ENCODE measurements at places on chromosomes 2 and 18.

DNA sequence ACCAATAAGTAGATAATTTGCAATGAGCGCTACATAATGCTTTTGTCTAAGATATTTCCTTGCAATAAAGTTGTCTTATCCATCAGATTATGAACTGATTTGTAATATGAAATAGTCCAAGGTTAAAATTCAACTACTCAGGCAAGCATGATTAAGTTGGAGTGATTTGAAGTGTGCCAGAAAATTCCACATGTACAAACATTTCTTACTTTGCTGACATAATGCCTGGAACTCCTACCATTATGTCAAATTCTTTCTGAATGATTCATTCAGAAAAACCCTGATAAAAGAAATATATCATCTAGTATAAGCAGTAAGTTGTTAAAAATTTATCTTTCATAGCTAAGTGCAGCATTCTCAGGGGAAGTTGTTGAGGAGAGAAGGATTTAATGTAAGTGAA lies 87.3 kb downstream of the CBLN2 start:
- no peak for DNase-seq

DNA sequence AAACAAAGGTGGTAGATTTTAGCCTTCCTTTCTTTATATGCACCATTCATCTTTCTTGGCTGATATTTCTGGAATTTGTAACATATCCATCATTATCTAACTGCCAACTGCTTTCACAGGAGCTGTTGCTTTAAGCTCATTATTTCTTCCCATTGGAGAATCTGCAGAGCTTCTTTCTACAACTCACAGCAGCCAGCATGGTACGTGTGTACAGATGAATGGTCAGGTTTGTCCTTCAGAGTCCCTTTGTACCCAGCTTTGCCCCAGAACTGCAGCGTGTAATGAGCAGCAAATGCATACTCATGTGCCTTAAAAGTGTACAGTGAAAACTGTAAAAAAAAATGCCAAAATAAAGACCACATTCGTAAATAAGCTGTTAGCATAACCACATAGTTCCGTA lies 260.9 kb downstream of the FIGN start:
- no peak for DNase-seq

GRCh38 chr2:7860693-7861092 lies 821.2 kb upstream of the ID2 start:
- no peak for DNase-seq

DNA sequence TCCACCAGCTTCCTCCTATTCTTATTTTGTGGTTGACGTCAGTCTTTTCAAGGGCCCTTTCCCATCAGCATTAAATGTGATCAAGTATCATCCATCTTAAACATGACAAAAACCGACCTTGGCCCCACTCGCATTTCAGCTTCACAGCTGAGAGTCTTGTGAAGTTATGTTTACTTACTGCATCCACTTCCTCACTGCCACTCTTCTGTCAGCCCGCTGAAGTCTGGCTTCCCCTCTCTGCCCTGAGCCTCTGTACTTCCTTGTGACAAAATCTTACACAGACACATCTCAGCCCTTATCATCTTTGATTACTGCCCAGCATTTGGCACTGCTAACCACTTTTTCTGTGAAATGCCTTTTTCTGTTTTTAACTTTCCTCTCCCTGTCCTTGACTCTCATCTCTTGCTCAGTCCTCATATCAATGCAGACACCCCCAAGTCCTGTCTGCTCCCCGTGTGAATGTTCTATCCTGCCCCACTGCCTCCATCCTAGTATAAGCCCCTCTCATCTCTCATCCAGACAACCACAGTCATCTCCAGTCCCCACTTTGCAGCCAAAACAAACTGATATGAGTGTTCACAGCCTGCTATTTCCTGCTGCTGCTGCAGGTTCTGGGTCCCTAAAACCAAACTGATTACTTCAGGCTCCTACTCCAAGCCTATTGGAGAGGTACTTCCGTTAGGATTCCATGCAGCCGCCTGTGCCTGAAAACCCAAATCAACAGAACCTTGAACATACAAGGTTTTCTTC lies 31.4 kb downstream of the FOSL2 start:
- DNase-seq: no peak

DNA sequence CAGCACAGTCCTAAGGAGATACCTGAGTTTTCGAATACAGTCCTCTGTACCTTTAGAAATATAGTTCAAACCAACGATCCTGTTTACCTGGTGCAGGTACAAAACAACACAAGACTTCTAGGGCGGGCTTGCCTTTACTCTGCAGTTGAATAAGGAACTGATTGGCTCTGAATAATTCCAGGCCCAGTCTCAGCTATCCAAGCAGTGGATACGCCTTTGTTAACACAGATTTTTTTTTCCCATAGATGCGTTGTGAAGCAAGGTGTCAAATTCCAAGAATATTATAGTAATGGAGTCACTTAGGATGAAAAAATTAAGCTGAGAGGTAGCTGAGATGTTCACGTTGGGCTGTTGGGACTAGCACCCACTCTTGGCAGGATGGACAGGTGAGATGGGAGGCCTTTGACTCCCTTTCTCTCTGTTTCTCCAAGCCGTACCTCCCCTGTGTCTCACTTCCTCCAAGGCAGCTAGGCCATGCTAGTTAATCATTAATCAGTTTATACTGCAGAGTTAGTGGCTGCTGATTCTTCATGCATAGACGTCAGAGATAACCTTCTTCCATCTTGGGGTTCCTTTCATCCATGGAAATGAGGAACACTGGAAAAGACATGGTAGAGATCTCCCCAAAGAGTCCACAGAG lies 380.8 kb upstream of the ACVR2A start:
- no peak for DNase-seq

DNA sequence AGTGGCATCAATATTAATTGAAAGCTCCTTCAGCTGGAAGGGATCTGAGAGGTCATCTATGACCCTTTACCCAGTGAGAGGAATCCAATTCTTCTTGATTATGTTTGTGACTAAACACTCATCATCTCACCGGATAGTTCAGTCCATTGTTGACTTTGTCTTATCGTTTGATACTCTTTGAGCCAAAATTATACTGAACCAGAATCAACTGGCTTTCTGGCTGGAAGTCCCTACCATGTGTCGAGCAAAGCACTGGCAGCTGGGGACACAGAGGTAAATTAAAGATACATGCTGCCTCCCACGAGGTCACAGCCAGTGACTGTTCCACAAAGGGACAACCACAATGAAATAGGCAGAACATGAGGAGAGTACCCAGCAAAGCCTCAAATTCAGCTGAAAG lies 91.4 kb upstream of the FHL2 start:
- no peak for DNase-seq

DNA sequence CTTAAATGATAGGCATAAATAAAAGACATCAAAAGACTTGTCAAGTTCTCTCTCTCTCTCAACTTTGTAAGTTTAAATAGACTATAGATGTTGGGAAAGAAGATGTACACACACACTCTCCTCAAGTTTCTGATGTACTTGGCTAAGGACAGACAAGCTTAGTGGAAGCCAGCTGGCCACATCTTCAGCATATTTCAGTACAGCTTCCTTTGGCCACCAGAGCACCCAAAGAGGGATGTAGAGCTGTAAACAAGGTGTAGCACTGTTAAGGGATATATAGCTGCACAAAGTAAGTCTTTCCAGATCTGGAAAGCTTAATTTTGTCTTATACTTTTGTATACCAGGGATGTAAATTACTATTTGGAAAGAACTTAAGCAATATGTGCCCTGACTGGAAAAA lies 64.3 kb upstream of the MSTN start:
- no peak for DNase-seq

DNA sequence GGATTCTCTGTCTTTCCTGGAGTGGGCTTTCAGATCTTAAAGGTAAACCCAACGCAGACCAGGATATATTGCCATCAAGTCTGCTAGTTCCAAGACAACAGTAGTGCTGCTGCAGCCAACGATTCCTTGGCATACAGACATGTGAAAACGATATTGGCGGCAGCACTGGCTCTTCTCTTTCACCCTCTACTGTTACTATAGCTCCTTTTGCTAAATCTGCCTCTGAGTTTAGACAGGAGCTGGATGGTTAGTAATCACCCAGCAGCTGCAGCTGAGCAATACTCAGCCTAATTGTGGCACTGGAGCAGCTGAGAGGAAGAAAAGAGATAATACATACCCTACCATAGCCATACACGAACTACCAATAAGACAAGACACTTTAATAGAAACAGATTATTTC lies 4.0 kb downstream of the YES1 start:
- no peak for DNase-seq

GRCh38 chr2:237128026-237128703 lies 42.5 kb downstream of the COPS8 start:
- no peak for DNase-seq

- DNase-seq: no peak
These were observed 140.2 kb upstream of the BCL2L11 start for GRCh38 chr2:110980339-110981062.

DNA sequence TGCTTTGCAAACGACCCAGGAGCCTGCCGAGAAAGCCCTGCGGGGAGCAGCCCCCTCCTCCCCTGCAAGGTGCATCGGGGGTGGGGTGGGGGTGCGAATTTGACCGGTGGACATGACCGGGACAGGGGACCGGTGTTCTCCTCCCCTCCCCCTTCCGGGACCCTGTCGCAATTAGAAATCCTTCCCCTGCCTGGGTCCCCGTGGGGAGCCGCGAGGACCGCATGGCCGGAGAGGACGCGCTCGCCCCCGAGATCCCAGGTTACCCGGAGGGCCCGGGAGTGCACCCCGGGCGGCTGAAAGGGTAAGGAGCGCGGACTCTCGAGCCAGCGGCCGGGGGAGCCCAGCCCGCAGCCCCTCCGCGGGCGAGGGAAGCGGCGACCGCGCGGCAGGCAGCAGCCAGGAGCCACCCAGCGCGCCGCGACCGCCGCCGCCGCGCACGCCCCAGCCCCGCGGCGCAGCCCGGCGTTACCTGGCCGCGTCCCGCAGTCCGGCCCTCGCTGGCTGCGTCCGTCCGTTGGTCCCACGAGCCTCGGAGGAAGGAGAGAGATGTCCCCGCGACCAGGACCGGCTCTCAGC lies 482 bp downstream of the DLGAP1 start:
- DNase-seq: no peak

DNA sequence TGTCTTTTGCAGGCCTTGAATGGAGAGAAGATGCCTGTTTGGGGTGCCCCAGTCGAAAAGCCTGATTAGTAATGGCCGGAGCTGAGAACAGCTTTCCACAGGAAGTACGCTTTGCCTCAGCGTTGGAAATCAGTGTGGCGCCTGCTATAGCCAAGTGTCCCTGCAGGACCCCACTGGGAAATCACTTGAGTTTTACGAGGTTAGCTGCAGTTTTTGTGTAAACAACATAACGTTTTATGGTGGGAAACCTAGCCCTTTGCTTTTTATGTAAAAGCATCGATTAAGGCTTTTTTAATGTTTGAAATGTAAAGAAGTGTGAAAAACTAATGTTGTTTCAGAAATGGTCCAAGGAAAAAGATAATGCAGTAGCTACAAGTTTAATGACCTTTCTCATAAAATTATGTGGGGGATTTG lies 234.2 kb downstream of the TTC32 start:
- DNase-seq: no peak

GRCh38 chr2:158178646-158179045 lies 77.0 kb downstream of the UPP2 start:
- DNase-seq: no peak

DNA sequence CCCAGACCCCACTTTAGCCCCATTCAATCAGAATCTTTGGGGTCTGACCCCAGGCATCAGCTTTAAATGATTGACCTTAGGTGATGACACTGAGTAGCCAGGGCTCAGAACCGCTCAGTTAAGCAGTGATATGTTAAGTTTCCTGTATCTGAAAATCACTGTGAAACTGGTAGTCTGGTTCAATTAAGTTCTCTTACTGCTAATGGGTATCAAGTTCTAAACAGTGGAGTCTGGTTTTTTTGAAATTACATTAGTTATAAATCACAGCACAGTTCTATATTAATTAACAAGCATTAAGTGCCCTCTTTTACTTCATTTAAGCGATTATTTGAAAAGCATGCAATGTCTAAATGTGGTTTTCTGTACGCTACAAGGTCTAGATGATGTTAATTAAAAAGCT lies 117.9 kb downstream of the HAUS1 start:
- no peak for DNase-seq

DNA sequence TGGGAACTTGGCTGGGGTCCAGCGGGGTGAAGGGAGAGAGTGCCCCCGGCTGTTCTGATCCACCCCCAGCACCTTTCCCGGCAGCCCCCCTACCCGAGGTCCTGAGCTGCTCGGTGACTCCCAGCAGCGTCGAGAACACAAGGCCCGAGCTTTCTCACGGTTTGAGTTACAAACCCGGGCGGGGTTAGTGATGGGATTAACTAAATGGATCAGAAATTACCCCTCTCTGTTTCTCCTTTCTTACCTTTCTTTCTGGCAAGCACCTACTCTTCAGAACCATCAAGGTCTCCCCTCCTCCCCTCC lies 139.4 kb upstream of the GPC1 start:
- DNase-seq: no peak

- DNase-seq: no peak
These were observed 214.5 kb downstream of the EN1 start for GRCh38 chr2:118632921-118633320.

DNA sequence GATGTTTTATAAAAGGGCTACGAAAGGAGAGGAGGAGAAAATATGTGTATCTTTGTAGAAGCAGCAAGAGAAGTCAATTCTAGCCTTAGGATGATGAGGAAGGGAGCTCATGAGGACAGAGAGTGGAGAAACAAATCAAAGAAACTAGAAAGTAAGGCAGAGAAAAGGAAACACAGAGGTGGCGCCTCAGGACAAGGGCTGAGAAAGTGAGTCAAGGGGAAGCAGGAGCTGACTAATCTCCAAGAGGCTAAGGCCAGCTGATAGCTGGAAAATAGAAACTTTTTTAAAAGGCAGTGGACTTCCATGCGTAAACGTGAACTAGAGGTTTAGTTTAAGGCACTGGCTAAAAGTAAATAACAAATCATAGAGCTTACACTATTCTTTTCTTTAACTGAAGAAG lies 173.3 kb downstream of the ANKRD44 start:
- DNase-seq: no peak

Data from T-helper 1 cell (primary cell).